ENCODE measurements at places on chromosomes 6 and 20.
A peak's percentile ranks its signal among the peaks of the same experiment; 100 is the strongest.

GRCh38 chr6:31795616-31796298, at the start of gene VARS1:
TSS of gene VARS1 (minus strand) at chr6:31795752. CDS start at chr6:31795217, 535 bp downstream.
- peak; percentile 86 for DNase-seq

- DNase-seq, result no peak
Observed at GRCh38 chr20:59144831-59145196, 18.8 kb upstream of the ZNF831 start.

DNA sequence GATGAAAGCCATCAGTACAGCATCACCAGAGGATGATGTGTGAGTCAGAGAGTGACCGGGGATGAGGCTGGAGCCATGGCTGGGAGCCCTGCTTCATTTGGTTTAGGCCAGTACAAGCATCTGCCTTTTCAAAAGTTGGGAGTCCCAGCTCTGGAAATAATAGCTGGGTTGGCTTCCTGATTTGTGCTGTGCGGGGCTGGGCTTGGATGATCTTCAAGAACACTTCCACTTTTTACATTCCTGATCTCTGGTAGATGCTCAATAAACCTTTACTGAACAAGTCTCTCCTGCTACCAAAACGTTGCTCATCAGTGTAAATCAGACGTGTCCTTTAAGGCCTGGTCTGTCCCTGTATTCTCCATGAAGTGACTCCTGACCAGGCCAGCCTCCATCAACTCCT, 44.1 kb upstream of the ADGRF4 start:
- no peak for DNase-seq

DNA sequence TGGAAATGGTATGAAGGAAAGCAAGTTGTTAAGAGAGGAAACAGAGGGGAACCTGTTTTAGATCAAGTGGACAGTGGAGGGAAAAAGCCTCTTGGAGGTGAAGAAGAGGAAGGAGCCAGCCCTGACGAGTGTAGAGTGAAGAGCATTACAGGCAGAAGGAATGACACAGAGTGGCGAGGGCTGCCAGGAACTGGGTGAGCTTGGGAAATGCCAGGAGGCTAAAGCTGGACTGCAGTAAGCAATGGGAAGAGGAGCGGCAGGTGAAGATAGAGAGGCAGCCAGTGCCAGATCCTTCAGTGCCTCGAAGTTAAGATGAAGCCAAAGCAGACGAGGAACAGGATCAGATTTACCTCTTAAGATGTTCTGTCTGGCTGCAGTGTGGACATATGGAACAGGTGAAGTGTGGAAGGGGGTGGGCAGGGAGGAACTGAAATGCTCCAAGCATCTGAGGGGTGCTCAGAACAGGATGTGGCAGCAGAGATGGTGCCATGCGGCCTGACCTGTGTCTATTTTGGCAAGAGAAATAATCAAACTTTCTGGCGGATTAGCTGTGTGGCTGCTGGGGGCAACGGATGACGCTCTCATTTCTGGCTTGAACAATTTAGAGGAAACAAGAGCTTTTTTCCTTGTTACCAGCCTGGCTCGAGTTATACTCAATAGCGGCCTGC, 748.4 kb downstream of the PTPRT start:
- DNase-seq, result no peak

DNA sequence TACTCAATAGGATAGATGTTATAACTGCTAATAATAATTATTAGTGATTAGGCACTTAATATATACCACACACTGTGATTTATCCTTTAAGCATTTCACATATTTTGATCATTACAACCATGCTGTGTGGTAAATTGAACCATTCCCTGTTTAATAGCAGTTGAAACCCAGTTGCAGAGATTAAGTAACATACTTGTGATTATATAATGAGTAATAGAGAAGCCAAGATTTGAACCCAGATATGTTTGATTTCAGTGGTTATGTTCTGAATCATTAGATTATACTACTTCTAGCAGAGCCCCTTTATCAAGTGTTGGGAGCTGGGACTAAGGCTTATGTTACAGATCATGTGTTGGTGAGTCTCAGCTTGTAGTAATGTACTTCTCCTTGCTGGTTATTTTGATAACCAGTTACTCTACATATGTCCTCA, 44.1 kb downstream of the STK4 start:
- no peak for DNase-seq

DNA sequence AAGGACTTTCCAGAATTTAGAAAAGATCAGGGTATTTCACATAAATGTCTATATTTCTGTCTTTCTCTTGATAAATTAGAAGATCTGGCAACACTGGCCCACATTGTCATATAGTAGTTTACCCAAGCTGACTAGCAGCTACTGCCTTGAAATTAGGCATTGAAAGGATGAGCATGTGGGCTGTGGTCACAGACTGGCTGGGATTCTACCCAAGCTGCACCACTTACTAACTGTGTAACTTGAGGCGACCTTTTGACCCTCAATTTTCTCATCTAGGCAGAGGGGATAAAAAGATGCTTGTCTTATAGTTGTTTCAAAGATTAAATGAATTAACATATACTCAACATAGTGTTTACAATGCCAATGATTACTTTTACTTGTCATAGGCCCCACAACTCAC, 152.7 kb upstream of the BMP2 start:
- no peak for DNase-seq

DNA sequence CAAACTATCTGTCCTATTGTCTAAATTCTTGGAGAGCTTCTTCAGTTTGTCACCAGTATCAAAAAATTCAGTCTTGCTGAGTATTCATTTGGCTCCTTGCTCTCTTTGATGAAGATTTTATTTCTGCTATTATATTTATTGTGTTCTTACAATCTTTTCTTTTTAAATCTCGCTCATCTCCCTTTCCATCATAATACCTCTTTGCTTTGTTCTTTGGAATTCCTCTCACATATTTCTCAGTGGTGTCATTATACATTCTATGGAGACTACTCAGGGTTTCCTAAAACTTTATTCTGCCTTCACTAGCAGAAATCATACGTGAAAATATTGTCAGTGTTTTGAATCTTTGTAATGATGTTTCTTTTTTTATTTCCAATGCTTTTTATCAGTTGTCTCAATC, 445.2 kb upstream of the ID4 start:
- no peak for DNase-seq

DNA sequence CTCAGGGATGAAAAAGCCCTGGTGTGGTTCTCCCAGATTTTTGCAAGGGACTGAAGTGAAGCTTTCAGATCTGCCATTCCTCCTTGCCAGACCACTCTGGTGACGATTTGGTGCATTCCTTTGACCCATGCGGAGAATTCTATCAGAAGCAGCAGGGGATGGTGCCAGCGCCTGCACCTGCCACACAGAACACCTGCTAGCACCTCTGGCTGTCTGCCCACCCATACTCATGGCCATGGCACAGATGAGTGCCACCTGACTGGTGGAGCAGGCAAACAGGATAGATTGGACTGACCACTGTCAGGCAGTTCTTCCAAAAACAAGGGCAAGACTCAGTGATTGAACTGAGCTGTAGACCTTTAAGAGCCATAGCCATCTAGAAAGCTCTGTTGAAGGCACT, 107.1 kb downstream of the CDYL start:
- DNase-seq, result no peak

DNA sequence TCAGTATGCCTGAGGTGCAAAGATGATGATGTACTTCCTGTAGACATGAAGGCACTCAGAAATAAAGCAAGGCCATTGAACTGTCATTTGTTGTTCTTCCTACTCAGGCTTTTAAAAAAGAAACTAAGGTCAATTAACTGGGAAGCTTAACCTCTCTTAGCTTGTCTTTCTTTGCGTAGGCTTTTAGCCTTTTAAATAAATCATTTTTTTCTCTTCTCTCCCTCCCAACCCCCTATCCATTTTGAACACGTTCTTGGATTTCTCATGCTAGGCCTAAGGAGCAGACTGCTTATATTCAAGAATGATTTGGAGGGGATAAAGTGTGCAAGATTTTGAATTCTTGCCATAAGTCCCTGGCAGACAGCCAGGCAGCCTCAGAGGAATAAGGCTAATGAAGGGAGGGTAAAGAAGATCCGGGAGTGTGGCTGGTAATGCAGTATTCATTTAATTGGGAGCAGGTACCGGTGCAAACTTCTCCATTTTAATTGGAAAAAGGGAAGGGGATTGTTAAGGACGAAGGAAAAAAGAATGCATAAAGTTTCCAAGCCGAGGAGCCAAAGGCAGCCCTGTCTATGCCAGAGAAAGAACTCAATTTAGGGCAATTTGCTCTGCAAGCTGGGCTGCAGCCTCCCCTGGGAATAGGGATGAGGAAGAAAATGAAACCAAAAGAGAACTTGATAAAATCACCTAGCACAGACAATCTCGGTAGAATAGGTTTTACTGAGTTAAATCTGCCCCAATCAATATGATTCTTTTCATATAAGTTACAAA, 343.8 kb upstream of the MMS22L start:
- DNase-seq, result no peak

DNA sequence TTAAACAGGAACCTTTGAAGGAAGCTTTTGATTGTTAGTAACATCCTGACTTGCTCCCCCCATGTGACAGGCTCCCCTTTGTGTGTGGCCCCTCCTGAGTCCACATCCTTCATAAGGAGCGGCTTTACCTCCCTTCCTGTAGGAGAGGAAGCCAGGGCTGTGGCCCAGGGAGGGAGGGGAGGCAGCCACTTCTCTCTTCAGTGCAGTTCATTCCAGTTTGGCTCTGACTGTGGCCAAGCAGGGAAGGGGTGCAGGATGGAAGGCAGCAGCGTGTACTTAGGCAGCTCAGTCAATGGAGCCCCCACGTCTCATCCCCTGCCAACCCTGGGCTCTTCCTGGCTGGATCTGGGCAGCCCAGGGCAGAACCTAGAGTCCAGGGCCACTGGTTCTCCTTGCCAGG, 295.2 kb downstream of the QKI start:
- DNase-seq, result no peak

GRCh38 chr6:167684276-167685104, 142.2 kb upstream of the AFDN start:
- DNase-seq, result no peak

GRCh38 chr6:12051861-12052368, 39.8 kb downstream of the HIVEP1 start:
- peak; percentile 68 for DNase-seq

DNA sequence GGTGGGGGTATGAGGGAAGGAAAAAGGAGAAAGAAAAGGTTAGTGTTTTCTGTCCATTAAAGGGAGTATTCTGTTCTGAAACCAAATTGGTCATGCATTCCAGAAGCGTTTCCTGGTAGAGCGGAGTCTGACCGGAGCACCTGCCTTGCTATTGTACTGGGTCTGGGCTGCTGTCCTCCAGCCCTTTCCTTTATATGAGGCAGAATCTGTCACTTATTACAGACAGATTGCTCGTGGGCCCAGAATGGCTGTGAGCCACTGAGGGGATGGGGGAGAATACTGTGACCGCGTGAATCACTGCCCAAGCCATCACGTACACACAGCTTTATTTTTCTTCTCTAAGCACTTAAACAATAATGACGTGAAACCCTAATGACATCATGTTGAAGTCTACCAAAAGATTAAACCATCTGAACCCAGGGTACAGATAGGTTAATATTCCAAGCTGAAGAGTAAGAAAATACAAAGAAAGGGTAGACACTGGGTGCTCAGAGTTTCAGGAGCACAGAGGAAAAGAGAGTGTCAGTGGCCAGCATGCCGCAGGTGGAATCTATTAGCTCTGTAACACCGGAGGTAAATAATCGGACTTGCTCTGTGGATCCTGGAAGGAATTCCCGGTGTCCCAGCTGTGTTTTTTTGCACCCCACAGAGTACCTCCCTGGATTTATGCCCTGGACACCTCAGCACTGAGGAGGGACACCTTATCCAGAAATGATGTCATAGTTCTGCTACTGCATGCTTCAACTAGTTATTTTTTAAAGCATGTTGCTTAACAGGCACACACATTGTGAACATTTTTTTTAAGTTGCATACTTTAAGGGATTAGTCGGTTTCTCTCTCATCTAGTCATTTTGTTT, 573.3 kb downstream of the PKHD1 start:
- DNase-seq, result no peak

GRCh38 chr6:11601776-11602605, 64.4 kb downstream of the TMEM170B start:
- no peak for DNase-seq

GRCh38 chr6:127717384-127717783, 140.4 kb downstream of the C6orf58 start:
- no peak for DNase-seq

GRCh38 chr6:134122775-134123174, 70.4 kb upstream of the SLC2A12 start:
- no peak for DNase-seq

GRCh38 chr6:98041056-98041455, 758.0 kb upstream of the MMS22L start:
- no peak for DNase-seq

- no peak for DNase-seq
Observed at GRCh38 chr20:64024141-64024990, 11.6 kb upstream of the C20orf204 start.
